ENCODE measurements at places on chromosomes 3 and 15.
A peak's percentile ranks its signal among the peaks of the same experiment; 100 is the strongest.

DNA sequence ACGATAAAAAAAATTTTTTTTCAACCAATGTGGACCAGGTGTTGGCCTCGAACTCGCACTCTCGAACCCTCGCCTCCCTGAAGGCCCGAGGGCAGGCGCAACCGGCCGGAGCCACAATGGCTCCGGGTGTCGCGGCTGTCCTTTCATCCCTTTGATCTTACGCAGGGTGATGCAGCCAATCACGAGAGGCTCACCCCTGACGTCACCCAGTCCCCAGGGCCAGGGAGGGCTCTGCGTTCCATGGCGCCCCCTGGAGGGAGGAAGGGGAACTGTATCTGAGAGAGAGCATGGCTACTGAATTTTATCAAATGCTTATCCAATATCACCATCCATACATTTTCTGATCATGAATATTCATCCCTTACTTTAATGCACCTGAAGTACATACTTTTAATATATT is 15.4 kb upstream of the GMNC start:
- no peak for DNase-seq

DNA sequence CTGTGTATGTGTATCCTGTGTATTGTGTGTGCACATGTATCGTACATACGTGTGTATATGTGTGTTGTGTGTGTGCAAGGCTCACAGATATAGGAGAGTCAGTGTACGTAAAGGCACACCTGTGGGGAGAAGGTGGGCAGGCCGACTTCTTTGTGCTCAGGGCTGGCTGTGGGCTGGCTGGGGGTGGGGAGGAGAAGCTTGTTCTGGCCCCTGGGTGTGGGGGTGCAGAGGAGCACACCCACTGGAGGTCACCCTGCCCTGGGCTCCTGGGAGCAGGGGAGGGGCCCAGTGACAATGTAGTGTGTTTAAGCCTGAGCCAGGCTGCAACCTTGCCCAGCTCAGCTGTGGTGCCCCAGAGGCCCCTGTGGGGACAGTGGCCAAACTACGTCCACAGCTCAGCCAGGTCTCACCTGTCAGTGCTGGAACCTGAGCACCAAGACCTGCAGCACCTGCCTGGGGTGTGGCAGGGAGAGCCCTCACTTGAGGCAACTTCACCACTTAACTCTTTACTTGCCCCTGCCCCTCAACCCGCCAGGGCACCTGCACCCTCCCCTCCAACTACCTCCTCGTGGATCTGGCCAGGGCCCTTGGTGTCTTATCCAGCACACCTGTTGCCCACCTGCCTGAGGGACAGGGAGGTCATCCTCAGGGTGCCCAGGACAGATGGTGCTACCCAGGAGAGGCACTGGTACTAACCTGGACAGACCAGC is 2.6 kb upstream of the HHATL start:
- no peak for DNase-seq

DNA sequence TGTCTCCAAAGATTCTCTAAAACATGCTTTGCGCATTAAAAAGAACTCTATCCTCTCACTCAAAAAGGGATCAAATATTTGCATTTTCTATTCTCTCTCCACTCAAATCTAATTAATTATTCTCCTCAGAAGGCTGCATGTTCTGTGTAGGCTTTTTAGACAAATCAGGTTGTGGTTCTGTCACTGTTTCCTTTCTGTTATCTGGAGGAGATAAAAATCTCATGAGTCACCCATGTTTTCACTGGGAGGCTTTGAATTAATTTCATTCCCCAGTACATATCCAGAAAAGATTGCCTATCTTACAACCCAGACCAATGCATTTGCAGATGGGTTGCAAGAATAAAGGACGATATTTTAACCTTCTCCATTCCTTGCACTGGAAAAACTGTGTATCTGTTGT is 446.5 kb downstream of the GRM7 start:
- DNase-seq = no peak

GRCh38 chr15:76837474-76837873 is 67.7 kb downstream of the SCAPER start:
- DNase-seq = no peak

DNA sequence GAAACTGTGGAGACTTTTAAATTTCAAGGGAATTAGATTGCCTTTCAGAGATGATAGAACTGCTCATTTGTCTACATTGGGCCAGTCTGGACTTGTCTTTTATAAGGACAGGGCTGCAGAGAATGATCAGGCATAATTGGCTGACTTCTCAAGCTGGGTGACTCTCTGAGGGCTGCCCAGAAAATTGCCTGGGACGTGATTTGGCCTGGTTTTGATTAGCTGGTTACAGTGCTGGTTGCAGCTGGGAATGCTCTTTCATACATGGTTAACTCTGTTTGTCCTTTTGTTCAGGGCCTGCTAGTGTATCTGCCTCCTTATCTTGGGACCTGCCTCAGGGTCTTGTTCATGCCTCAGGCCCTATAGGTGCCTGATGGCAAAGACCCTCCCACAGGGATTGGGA is 245.6 kb downstream of the CLSTN2 start:
- DNase-seq = no peak

GRCh38 chr3:43966530-43966929 is 275.2 kb upstream of the TOPAZ1 start:
- no peak for DNase-seq

- DNase-seq = no peak
Measured at GRCh38 chr15:90845201-90845949, 23.0 kb upstream of the FURIN start.

DNA sequence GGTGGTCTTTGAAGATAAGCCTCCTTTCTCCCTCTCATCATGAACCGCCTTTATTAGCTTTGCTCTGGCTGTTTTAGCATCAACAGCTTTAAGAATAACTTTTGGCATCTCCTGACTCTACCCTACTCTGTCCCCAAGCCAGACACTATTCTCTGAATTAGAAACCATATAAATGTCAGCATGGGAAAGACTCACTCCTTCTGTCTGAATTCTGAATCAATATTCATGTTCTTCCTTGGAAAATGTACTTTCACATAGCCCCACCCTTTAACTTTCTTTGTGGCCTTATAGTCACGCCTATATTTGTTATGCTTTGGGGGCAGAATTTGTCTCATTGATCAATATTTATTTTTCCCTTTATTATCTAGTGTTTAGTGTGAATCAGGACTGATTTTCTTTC is 131.7 kb upstream of the NR2E3 start:
- no peak for DNase-seq

DNA sequence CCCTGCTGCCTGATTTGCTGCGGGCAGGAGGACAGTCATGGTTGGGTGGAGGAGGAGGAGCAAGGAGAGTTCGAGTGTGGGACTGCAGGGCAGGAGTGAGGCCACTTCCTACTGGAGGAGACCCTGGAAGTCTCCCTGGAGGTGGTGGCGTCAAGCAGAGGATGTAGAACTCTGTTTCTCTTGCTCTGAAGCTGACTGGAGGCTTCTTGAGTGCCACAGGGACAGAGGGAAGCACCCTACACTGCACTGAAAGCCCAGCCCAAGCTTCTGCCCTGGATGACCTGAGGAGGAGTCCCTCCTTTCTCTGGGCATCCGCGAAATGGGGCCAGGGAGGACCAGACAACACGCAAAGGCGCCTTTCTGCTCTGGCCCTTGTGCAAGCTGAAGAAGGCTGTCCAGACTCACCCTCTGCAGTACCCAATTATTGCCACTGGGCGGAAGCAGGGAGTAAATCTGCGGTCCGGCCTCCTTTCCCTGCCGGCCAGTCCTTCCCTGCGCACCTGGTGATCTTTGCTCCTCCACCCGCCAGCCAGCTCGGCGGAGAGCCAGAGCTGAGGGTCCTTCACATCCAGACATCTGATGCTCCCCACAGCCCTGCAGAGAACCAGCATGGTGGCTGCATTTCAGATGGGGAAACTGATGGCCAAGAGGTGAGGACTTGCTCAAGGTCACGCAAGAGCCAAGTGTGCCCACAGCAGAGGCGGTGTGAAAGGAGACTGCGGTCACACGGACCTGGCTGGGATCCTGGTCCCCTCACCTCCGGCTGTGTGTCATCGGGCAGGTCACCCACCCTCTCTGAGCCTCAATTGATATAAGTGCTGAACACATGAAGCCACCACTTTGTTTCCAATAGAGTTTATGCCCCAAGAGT is 207.1 kb downstream of the TBC1D2B start:
- peak; percentile 12 for DNase-seq

GRCh38 chr3:179098388-179099077 is 26.9 kb upstream of the ZMAT3 start:
- no peak for DNase-seq

DNA sequence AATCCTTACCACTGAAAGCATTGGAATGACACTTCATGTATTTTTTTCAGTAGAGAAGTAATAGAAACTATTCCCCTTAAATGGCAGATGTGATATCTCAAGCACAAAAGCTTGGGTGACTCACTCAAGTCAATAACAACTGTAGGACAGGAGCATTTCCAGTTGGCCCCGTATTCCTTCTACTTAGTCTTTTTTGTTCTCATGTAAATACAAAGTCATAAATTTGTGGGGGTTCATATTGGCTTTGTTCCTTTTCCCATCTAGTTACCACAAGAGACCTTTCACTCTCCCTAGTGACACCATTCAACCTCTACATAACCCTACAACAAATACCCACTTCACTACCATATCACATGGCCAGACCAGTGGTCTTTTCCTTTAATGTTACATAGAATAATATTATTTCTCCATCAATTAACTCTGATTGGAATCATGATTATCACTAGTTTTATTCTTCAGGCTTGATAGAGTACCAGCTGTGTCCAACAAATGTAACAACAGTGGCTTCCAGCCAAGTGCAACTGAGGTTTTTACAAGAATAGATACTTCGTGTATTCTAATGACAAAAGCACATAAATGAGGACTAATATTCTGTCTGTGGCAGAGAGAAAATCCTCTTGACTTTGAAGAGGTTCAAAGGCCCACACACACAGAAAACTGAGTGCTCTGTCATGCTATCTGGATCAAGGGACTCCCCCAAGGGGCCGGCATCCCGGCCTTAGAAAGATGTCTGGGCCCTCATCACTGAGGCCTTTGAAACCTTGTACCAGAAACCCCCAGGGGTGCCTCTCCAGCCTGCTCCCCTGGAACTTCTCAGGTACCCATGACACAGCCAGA is 94.0 kb upstream of the THBS1 start:
- no peak for DNase-seq

- DNase-seq = peak; percentile 29
Measured at GRCh38 chr3:54146506-54147239, 24.3 kb downstream of the CACNA2D3 start.

GRCh38 chr3:48467473-48468267 is 21.1 kb downstream of the ATRIP start:
- DNase-seq = no peak

DNA sequence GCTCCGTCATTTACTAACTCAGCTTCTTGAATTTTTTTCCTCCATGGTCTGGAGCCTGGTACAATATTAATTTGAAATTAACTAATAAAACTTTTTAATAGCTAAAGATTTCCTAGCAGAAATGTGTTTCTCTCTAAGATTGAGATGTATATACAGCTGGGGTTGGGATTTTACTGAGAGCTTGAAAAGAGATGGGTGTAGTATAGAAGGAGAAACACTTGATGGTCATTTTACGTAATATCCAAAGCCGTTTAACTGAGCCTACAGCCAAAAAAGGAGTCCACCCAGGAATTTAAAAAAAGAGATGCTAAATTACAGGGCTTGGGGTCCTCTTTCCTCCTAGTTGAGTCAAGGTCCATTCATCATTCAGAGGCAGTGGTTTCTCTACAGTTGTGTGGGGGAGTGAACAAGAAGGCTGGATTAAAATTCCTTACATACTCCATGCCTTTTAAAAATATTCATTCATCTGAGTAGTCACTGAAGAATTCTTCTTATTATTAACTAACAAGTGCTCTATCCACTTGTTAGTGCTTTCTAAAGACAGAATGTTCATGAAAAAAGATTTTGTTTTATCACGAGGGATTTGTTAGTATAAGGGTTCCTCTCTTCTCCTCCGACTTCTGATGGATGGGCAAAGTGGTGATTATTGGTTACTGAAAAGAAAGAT is 255.3 kb upstream of the IL12A start:
- DNase-seq = no peak

- DNase-seq = no peak
Measured at GRCh38 chr15:80789296-80789695, 10.1 kb downstream of the CEMIP start.

DNA sequence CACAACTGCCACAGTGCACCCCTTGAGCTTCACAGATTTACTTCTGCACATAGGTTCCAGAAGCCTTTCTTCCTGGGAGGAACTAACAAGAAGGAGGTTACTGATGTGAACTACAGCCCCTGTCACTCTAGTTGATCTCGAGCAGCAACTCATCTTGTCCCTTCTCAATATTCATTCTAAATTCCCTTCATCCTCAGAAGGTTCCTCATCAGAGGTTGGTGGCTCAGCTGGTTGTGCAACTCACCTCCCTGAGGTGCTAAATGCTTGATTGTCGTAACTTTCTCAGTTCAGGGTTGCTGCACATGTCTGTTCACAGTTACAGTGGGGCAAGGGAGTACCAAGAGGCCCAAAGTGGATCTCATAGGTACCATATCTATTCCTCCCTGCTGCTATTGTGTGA is 5.7 kb upstream of the A4GNT start:
- DNase-seq = no peak

DNA sequence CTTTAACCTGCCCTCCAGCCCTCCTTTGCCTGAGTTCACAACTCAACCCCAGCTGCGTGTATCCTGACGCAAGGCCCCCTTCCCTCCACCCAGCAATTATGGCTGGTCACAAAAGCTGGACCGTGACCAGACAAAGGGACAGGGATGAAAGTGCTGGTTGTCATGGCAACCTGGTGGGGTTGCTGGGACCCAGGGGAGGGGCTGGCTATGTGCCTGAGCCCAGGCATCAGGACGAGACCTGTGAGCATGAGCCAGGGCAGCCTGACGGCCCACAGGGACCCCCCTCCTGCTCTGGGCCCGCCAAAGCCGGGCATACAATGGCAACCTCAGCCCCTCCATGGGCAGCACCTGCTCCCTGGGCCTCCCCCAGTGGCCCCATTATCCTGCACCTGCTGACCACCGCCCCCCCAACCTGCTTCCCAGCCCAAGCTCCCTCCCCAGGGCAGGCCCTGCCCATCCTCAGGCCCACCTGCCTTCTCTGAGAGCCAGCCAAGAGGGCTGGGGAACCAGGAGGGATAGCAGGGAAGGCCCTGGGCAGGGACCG is 4.5 kb upstream of the DNAH1 start:
- DNase-seq = no peak

GRCh38 chr3:46921041-46921440 is 43.5 kb downstream of the PTH1R start:
- no peak for DNase-seq

Measured in nucleus accumbens (tissue), 56 donors.